Activated T-cell treated with anti-CD3 and anti-CD28 coated beads, Interleukin-2, amount 50 U/mL, for 1 hour (primary cell): ENCODE measurements at places on chromosomes 2 and 18.

DNA sequence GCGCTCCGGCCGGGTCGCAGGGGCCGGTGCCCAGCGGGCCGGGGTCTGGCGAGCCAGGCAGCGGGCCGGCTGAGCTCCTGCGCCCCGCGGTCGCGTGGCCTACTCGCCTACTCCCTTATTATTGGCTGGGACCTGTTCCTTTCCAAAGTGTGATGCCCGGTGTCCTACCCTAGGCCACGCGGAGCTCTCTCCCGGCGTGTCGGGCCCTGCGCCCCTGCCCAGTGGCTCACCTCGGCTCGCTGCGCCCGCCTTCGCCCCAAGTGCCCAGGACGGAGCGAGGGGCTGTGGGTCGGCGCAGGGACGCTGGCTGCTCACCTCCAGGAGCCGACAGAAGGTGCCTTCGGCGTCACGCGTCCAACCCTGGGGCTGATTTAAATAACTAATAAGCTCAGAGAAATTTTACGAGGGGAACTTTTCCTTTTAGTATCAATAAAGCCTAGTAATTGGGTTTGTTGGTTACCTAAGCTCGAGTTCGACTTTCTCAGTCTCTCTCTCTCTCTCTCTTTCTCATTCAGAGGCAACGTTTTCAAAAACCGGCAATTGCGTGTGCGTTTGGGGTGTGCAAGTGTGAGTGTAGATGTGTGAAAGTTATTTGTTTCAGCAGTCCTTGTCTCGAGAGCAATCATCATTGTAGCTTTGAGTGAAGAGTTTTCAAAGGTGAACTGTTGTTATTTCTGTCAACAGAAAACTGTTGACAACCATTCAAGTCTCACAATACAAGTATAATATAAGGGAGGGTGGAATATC, 7.0 kb upstream of the SATB2 start:
- DNase-seq: peak; percentile 18

DNA sequence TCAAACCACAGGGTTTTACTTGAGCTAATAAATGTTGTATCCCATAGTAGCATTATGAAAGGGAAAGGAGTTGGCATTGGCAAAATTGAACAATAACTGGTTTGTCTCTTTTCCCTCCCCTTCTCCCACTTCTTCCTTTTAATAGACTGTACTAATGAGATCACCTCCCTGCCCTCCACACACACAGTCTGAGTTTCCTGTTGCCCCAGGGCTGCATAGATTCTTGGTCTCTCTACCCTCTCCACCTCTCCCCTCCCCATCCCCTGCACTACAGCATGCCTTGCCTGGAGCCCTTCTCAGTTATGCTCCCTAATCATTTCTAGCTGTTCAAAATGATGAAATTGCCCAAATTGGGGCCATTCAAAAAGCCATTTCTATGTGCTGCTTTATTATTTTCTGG, 37.2 kb upstream of the NEMP2 start:
- DNase-seq: no peak

GRCh38 chr2:107242811-107243210, 356.8 kb upstream of the ST6GAL2 start:
- DNase-seq: no peak

GRCh38 chr2:219475697-219476651, 22.7 kb upstream of the GMPPA start:
- DNase-seq: peak; percentile 66

- DNase-seq: no peak
Observed at GRCh38 chr2:207337234-207338219, 171.8 kb upstream of the KLF7 start.

- no peak for DNase-seq
Observed at GRCh38 chr18:68262690-68263294, 452.1 kb downstream of the TMX3 start.

GRCh38 chr2:59888015-59888414, 665.4 kb downstream of the BCL11A start:
- peak; percentile 23 for DNase-seq

DNA sequence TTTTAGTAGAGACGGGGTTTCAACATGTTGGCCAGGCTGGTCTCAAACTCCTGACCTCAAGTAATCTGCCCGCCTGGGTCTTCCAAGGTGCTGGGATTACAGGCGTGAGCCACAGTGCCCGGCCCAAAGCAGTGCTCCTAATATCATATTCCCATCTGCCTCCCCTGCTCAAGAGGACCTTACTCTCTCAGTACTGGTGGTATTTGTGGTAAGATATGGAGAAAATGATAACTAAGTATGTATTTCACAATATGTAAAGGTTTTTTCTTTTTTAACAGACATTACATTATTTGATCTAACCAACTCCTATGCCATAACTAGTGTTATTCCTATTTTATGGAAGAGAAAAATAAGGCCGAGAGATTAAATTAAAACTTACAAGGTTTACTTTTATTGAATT, 201.0 kb downstream of the CAMKMT start:
- DNase-seq: no peak

DNA sequence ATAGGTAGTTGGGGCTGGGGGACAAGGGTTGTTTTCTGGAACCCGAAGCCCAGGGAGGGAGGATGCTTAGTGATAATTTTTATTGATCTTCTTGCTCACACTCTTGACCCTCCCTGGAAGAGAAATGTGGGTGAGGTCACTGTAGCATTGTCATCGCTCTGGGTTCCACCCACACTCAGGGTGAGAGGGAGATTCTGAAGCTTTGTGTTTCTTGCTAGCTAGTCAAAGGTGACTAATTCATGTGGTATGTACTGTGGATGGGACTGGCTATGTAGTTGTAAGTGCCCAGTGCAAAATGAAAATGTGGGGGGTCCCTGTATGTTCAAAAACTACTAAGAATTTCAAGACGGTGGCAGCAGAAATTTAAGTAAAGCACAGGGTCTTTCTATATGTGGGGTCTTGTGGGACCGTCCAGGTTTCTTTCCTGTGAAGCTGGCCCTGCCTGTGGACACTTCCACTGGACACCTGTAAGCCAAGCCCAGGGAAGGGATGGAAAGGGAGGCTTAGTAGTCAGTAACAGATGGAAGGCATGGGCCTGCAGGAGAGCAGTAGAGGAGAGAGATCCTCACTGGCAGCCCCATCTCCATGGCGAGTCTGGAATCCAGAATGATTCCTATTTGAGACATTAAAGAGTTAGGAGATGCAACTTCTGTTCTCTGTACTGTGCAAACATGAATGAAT, 35.0 kb downstream of the TSN start:
- no peak for DNase-seq

DNA sequence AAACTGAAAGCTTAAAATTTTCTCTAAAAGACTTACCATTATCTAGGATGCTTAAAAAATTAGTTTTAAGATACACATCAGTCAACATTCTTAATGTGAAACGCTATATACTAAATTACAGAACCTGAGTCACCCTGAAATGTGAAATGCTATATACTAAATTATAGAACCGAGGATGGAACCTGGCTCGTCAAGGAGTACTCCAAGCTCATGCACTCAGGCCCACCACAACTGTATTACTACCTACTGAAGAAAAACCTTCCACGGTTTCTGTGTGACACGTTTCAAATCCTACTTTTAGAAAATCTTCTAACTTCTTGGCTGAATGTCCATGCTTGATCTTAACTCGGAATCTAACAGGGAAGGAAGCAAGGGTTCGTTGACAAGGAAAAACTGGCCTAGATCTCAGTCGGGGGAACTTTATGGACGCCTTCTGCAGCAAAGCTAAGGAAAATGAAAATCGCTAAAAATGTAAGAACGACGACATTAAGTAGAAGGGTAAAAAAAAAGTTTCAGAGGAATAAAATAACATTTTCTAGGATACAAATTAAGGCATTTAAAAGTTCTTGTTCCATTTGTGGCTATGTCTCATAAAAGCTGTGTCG, 1.4 kb downstream of the PRKD3 start:
- DNase-seq: no peak
